HepG2 (cell line): ENCODE measurements at places on chromosomes 6 and 20.
A peak's percentile ranks its signal among the peaks of the same experiment; 100 is the strongest.

DNA sequence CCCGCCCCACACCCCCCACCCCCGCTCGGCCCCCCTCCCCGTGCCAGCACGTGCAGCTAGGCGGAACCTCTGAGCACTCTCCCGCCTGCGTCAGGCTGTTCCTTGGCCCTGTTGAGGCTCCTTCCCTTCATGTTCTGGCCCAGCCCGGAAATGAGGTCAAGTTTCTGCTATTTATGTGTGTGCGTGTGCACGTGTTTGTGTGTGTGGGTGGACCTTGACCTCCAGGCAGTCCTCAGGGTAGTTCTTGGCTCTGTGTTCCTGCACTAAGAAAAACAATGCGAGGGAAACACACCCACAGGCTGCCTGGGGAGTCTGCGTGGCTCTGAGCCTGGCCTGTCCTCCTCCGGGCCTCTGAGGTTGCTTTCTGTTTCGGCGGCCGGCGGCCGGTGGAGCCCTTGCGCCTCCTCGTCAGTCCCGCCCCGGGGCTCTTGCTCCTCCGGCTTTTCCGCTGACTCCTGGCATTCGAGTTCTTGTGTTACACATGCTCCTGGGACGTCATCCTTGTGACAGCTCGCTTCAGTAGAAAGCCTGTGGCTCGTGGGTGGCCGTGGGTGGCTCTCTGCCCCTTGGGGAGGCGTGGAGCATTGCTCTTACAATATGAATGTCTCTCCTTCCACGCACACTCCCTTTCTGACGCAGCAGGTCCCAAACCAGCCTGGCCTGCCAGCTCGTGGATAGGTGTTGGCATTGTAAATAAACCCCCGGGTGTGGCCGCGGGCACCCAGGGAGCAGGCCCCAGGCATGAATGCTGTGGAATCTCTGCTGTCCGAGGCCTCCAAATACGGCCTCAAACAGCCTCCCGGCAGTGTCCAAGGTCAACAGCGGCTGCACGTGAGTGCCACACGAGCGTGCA is 10.0 kb downstream of the SLCO4A1 start:
- peak; percentile 90 for DNase-seq

- no peak for DNase-seq
These were observed 288.2 kb downstream of the CENPW start for GRCh38 chr6:126628125-126628524.

DNA sequence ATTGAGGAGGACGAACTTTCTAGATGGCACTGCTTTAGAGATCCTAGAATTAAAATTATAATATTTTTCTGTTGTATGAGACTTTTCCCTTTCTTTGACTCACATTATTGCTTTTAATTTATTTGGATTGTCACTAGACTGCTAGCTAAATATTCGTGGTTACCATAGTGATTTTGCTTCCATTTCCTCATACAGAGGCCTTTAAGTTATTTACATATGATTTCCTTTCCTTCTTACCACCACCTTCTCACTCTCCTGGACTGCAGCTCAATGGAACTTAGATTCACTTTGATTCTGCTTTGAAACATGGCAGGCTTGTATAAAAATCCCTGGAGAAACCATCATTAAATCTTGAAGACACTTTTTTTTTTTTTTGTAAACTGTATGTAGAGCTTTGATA is 222.9 kb downstream of the LAMA2 start:
- no peak for DNase-seq

- peak; percentile 49 for DNase-seq
These were observed 1.1 kb downstream of the JAG1 start for GRCh38 chr20:10672624-10673127.

DNA sequence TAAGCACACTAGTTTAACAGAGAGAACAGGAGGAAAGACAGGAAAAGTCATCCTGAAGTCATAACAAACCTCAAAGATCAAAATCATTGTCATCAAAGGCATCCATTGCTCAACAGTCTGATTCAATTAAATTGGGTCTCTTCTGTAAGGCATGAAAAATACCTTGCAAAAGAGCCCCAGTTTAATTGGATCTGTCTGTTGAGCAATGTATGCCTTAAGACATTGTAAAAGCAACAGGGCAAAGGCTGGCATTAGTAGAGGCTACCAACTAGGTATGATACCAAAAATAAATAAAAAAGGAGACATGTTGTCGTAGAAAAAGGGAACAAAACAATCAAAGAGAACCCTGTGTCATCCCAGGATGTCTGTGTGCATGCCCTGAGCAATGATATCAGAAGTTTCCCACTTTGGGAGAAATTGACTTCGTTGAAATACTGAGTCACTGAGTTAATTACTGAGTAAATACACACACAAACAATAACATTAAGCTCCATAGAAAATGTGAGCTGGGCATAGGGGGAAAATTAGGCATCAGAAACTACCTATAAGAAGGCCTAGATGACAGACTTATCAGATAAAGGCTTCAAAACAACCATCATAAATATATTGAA is 1013.8 kb upstream of the CITED2 start:
- peak; percentile 35 for DNase-seq

- DNase-seq, result no peak
These were observed 95.2 kb upstream of the BTN3A2 start for GRCh38 chr6:26269531-26270485.

GRCh38 chr6:43454290-43454695 is 1.1 kb downstream of the DLK2 start:
- no peak for DNase-seq

DNA sequence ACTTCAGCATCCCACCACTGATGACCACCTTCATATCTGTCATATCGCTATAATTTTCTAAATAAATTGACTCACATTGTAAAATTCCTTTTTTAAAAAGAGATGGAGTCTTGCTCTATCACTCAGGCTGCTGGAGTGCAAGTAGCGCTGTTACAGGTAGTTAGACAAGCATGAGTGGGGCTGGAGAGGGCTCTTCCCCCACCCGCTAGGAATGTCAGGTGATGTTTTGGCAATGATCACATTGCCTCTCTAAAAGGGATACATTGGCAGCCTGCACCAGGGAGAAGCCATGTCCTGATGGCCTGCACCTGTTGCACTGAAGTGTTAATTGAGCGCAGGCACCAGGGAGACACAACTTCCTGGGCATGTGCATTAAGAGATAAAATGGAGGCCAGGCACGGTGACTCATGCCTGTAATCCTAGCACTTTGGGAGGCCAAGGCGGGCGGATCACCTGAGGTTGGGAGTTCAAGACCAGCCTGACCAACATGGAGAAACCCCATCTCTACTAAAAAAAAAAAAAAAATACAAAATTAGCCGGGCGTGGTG is 16.9 kb upstream of the SLC22A16 start:
- DNase-seq, result no peak

GRCh38 chr20:17171746-17172280 is 55.0 kb upstream of the PCSK2 start:
- DNase-seq, result no peak

DNA sequence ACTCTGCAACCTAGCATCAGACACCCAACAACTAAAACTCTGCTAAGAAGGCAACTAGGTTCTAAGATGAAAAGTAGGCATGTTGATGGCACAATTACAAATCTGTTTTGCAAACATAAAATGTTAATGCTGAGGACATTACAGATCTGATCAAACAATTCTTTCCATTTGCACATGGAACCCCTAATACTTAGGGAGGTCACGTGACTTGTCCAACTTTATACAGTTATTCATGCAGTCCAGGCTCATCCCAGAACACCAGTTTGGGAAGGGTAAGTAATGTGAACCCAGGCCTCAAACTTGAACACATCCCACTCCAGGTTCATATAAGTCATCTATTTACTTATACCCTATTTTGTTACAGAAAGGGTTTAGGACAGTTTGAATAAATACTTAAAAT is 247.2 kb downstream of the HACE1 start:
- no peak for DNase-seq

DNA sequence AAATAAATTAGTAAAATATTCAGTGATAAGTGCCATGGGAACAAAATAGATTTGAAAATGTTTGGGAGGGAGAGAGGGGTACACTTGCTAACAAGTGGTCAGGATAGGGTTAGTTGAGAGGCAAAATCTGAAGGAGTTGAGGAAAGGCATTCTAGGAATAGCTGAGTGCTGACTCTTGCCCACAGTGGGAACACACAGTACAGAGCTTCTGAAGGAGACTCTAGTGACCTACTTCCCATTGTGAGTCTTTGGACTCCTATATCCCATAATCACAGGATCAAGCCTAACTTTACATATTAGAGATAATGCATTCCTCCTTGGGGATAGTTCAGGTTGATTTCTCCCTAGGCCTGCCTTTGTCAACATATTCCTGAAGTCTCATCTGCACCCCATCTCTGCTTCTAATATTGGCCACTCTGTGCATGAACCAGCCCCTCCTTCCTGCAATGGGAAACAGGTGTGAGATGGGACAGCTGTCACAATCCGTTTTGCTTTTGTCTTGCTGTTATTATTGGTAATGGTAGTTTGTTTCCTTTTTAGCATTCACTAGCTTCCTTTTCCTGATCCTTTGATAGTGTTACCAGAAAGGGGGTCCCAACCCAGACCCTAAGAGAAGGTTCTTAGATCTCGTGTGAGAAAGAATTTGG is 2.6 kb upstream of the TRIM38 start:
- DNase-seq, result no peak

- no peak for DNase-seq
These were observed 235.5 kb downstream of the BMP7 start for GRCh38 chr20:57030611-57031600.

GRCh38 chr6:77880501-77880900 is 227.7 kb downstream of the MEI4 start:
- DNase-seq, result peak; percentile 73

DNA sequence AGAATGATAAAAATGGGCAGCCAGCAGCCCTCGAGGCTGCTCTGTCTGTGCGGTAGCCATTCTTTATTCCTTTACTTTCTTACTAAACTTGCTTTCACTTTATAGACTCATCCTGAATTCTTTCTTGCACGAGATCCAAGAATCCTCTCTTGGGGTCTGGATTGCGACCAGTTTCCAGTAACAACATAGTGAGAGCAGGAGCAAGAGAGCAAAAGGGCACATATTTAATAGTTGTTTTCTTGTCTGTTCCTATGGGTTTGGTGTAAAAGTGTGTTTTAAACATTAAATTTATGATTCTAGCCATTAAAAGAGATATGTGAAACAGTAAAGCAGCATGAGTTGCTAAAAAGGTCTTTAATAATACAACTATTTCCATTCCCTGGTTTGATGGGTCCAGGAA is 78.8 kb upstream of the OPRM1 start:
- DNase-seq, result no peak

- DNase-seq, result no peak
These were observed 104.5 kb downstream of the MKKS start for GRCh38 chr20:10329387-10330005.

DNA sequence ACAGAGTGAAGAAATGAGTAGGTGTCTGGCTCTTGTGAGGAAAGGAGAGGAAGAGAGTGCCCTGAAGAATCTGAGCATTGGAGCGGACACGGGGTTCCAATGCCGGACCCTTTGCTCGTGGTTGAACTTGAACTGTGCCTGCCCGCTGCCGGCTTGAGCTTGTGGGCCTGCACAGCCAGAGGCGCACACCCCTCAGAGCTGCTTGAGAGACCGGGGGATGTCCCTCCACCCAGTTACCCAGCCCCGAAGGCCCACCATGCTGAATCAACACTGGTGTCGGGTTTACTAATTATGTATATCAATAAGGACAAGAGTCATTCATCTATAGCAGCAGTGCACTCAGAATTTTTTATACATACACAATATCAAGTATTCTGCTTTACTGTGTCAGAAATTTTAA is 218.3 kb upstream of the CST7 start:
- no peak for DNase-seq
